Foreskin keratinocyte (primary cell): ENCODE measurements at places on chromosomes 11 and 22.
A peak's percentile ranks its signal among the peaks of the same experiment; 100 is the strongest.

DNA sequence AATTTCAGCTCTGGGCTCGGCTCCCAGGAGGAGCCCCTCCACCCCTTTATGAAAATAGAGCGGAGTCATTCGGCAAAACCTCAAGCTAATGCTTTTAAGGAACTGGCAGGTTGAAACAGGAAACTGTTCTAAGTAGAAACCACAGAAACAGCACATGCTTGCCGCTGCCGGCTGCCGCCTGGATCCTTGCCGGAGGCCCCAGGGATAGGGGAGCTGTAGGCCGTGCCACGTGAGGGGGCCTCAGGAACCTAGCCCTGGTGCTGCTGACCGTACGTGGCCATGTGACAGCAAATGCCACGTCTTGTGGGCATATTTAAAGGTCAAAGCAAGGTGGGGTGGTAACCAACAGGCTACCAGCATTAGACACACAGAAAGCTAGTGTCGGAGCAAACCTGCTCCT lies 77.9 kb upstream of the TIMP3 start:
- peak; percentile 91 for DNase-seq

- DNase-seq: no peak
Measured at GRCh38 chr11:73182824-73183321, 35.2 kb upstream of the P2RY2 start.

- no peak for DNase-seq
Measured at GRCh38 chr11:3827434-3828186, 13.1 kb downstream of the RHOG start.

DNA sequence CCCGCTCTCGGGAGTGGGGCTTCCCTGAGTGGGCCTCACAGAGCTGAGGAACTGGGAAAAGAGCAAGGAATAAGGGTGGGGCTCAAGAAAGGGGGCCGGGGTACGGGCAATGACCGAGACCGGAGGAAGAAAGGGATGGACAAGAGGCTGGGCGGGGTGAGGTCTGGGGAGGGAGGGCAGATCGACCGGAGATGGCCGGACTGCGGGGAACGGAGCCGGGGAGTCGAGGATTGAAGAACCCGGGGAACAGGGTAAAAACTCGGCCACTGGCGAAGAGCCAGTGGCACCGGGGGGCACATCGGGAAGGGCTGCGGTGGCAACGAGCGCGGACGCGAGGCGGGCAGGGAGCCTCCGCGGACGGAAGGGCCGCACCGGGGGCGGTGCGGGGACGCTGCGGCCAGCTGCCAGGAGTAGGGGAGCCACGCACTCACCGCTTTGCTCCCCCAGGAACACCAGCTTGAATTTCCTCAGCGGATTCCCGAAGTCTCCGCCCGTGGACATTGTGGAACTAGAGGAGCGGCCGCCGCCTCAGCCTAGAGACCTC lies 667 bp downstream of the RAB6A start:
- DNase-seq: no peak

GRCh38 chr11:8097468-8097867 lies 16.5 kb downstream of the TUB start:
- no peak for DNase-seq

DNA sequence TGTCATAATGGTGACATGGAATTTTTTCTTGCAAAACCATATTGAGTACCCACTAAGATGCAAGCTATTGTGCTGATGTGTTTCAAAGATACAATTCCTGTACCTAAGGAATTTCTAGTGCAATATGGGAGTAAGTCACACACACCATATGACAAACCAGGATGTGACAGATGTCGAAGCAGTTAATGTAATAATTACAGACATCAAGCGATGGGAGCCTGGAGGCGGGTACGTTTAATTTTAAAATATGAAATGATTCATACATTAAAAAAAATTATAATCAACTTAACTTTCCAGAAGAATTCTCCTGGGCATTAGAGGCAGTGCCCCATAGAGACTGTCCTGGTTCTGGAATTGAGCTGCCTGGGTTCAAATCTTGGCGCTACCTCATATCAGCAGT lies 6.0 kb downstream of the SYCE3 start:
- DNase-seq: no peak

DNA sequence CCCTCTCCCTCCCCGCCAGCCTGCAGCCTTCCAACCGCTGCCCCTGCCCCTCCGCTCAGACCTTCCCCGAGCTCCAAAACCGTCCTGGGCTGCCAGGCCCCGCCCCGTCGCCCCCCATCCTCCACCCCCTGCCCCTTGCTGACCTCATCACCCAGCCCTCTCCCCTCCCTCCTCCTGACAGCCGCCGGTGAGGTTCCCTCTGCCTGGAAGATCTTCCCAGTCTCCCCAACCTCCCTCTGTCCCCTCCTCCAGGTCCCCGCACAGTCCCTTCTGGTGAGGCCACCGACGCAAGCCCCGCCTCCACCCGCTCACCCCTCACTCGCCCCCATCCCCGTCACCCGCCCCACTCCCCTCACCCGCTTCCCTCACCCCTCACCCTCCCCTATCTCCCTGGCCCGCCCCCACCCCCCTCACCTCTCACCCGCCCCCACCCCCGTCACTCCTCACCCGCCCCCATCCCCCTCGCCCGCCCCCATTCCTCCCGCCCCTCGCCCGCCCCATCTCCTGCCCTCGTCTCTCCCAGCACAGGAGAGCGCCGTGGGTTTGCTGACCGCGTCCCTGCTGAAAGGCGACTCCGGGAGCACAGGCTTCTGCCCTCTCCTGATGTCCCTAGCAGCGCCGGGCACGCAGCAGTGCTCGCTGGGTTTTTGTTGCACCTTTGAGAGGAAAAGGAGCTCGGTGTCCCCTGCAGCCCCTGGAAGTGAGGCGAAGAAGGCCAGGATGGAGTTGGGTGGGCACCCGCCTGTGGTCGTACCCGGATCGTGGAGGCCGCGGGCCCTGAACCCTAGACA lies 16.4 kb upstream of the UPK3A start:
- DNase-seq: no peak
